Stimulated activated CD4-positive, alpha-beta T cell treated with anti-CD3 and anti-CD28 coated beads, TNF-alpha, amount 100 ng/mL, for 48 hours (primary cell): ENCODE measurements at places on chromosomes 2 and 18.

DNA sequence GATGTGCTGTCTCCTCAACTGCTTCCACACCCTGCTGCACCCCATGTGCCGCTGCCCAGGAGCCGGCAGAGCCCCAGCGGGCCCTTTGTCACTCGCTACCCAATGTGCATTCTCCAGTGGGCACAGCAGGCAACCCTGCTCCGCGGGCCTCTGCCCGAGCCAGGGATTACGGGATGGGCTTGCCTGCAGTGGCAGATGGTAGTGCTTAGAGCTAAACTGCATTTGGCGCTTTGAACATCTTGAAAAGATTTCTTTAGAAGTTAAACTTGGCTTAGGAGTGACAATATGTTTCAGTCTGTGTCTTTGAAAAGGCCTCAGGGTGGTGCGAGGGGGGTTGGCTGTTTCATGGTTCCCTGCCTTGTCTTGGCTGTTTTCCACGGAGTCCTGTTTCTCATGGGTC is 84.0 kb upstream of the BOD1L2 start:
- no peak for DNase-seq

DNA sequence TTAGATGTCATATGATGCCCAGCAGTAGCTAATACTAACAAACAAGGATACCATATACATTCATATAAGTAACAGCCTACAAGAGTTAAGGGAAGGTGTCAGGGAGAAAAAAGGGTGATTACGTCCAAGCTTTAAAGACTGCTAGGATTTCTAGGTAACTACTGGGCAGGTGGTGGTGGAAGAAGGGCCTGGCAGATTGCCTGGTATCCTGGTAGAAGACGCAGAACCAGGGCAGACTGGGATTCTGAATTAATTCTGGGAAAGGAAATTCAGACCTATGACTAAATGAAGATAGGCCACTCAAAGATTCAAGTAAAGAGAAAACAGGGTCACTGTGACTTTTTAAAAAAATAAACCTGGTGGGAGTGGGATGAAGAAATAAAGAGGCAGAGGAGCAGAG is 31.9 kb downstream of the NDUFA10 start:
- no peak for DNase-seq

GRCh38 chr18:61448316-61448715 is 115.1 kb downstream of the CDH20 start:
- no peak for DNase-seq

DNA sequence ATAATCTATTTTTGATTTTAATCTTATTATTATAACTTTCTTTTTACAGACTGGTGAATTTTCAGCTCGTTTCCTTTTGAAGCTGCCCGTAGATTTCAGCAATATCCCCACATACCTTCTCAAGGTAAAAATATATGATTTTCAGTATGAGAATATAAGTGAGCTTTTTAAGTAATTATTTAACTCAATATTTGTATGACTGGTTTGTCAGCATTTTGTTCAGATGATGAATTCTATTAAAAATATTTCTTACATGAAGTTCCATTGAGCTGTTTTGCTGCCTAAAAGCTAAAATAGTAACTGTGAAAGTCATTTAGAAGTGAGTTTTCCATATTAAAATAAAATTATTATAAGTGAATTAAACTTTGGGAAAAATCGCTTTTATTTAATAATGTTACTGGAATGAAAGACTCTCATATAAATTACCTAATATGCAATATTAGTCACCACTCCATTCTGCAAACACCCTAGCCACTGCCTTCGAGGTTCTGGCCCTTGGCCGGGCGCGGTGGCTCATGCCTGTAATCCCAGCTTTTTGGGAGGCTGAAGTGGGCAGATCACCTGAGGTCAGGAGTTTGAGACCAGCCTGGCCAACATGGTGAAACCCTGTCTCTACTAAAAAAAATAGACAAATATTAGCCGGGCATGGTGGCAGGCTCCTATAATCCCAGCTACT is 155.3 kb downstream of the BABAM2 start:
- no peak for DNase-seq

- DNase-seq: peak; percentile 20
Observed at GRCh38 chr2:120735746-120736170, at the start of gene GLI2. Gene GLI2 (plus strand): TSS chr2:120735868. CDS start chr2:120797321, 61,453 bp downstream.

DNA sequence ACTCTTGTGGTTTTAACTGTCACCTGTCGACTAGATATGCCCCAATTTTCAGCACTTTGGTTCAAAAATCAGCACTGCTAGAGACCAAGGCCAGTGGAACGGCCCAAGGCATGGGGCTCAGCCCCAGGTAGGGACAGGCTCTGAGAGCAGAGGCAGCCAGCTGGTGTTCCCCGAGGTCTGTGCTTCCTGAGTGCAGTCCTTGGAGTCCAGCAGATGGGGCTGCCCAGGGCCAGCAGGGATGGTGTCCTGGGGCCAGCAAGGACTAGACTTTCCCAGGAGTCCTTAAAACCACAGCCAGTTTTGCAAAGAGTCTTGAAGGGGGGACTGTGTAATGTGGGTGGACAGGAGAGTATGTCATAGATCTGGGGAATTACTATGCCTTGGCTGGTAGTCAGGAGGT is 56.3 kb downstream of the POMC start:
- DNase-seq: no peak

GRCh38 chr2:241574911-241575623 is 16.5 kb downstream of the BOK start:
- DNase-seq: no peak

GRCh38 chr2:191036363-191036762 is 22.4 kb upstream of the STAT1 start:
- DNase-seq: no peak

DNA sequence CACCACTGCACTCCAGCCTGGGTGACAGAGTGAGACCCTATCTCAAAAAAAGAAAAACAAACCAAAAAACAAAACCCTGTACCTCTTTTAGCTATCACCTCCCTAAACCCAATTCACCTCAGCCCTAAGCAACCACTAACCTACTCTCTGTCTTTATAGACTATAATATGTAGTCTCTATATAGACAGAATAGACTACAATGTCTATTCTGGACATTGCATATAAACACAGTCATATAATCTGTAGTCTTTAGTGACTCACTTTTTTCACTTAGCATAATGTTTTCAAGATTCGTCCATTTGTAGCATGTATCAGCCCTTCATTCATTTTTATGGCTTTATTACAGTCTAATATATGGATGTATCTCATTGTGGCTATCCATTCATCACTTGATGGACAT is 37.2 kb upstream of the MRPL33 start:
- no peak for DNase-seq

DNA sequence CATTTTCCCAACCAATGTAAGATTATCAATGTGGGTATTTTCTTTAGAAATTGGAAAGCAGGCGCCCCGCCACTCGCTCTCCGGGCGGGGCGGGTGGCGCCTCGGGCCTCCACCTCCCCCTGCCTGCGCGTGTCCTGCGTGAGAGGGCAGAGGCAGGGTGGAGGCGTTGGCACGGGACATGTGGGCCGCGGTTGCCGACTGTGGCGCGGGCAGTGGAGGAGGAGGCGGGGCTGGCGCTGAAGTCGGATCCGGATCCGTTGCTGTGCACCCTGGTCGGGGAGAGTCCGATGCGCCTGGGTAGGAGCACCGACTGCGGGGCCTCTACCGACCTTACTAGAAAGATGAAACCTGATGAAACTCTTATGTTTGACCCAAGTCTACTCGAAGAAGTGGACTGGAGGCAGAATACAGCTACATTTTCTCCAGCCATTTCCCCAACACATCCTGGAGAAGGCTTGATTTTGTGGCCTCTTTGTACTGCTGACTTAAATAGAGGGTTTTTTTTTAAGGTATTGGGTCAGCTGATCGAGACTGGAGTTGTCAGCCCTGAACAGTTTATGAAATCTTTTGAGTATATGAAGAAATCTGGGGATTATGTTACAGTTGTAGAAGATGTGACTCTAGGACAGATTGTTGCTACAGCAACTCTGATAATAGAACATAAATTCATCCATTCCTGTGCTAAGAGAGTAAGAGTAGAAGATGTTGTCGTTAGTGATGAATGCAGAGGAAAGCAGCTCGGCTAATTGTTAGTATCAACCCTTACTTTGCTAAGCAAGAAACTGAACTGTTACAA is 37.9 kb downstream of the PMS1 start:
- no peak for DNase-seq

GRCh38 chr2:127566576-127566975 is 31.1 kb downstream of the MYO7B start:
- DNase-seq: no peak

DNA sequence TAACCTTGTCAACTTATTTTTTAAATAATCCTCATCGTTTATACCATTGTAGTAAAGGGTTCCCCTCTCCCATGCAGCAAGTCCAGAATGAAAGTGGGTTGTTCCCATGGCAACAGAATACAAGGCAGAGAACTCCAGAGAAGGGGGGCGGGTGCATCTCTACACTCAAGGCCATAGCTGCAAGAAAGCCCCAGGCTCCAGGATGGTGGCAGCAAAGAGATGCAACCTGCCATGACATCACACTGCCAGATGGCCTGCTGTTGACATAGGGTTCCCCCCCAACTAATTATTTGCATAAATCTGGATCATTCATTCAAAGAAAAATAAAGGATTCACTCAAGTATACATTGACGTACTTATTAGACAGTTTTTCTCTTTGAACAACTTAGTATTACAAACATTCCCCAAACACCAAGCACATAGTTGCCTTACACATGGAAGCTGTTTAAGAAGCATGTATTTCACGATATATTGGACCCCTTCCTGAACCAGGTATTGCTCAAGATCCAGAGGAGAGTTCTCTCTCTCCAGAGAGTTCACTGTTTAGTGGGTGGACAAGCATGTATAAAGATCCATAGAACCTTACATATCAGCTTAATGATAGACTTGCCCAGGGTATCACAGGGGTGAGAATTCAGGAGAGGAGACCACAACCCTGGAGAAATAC is 87.4 kb upstream of the KLF7 start:
- DNase-seq: no peak

- DNase-seq: no peak
Observed at GRCh38 chr2:159712929-159713420, 669 bp downstream of the MARCHF7 start.

DNA sequence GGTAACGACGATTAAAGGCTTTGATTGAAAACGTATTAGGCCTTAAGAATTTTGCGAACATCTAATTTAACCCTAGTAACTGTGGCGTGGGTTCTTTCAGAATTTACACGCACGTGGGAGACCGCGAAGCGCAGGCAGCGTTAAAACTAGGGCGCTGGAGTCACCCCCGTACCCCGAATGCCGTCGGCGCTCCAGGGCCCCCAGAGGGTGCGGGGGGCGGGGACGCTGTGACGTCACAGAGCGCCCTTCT is 673 bp upstream of the SMCHD1 start:
- no peak for DNase-seq

- no peak for DNase-seq
Observed at GRCh38 chr2:65165558-65165957, 35.7 kb upstream of the RAB1A start.
